ENCODE measurements at places on chromosomes 11 and 22.

DNA sequence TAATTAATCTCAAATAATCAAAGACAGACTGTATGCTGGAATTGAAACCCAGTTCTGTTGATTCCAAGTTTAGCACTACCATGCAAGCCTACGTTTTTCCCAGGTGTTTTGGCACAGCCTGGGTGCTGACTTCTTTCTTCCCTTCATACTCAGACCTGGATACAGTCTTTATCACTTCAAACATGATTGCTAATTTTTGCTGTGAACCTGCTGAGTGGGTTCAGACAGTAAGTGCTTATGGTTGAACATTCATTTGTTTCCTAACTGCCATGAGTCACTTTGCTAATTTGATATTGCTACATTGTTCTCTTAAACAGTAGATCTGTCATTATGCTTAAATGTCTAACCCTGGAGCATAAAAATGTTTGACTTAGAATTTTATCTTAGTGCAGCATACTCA, 12.2 kb downstream of the PAAF1 start:
- peak; percentile 68 for DNase-seq

- DNase-seq: no peak
Observed at GRCh38 chr11:62774407-62774806, 3.2 kb downstream of the TAF6L start.

GRCh38 chr11:43021466-43021865, 290.3 kb upstream of the API5 start:
- peak; percentile 58 for DNase-seq

DNA sequence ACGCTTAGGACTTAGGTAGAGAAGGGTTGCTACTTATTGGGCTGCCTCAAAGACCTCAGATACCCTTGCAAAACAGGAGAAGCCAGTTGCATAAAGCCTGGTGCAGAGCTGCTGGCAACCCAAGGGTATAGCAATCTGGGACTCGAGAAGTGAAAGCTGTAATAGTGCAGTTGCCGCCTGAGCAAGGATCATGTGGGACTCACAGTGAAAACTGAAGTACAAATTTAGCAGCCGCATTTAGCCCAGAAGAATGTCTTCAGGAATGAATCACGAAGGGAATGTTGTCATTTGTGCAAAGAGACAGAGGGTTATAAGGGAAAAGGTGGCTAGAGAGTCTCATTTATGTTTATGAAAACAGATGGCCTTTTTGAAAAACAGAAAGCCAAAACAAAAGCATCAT, 267.2 kb downstream of the TENM4 start:
- DNase-seq: no peak

DNA sequence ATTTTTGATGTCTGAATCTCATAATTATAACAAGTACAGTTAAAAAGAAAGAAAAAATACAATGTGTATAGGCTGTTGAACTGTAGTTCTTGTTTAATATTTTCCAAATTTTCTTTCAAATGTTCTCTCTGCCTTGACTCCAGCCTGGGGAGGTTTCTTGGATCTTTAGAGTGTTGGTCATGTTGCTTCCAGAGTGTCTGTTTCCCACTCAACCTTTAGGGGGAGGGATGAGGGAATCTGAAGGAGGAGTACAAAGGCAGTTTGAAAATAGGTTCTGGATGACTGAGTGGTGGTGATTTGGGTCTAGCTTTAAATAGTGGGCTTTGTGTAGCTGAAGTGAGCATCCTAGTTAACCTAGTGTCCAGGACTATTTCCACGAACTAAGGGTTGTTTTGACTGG, 2.0 kb downstream of the CTNND1 start:
- peak; percentile 39 for DNase-seq

GRCh38 chr11:44758983-44759382, 32.2 kb downstream of the TSPAN18 start:
- DNase-seq: no peak

- DNase-seq: no peak
Observed at GRCh38 chr11:134612140-134613030, 200.3 kb upstream of the B3GAT1 start.

- DNase-seq: no peak
Observed at GRCh38 chr11:15945726-15946125, 410.6 kb downstream of the SOX6 start.

GRCh38 chr11:63510360-63511047, 4.6 kb downstream of the LGALS12 start:
- no peak for DNase-seq

- no peak for DNase-seq
Observed at GRCh38 chr11:120375076-120375475, 38.9 kb downstream of the ARHGEF12 start.

GRCh38 chr11:127651175-127651887, 650.8 kb upstream of the KIRREL3 start:
- no peak for DNase-seq

GRCh38 chr22:33832558-33833151, 87.6 kb downstream of the LARGE1 start:
- DNase-seq: no peak

DNA sequence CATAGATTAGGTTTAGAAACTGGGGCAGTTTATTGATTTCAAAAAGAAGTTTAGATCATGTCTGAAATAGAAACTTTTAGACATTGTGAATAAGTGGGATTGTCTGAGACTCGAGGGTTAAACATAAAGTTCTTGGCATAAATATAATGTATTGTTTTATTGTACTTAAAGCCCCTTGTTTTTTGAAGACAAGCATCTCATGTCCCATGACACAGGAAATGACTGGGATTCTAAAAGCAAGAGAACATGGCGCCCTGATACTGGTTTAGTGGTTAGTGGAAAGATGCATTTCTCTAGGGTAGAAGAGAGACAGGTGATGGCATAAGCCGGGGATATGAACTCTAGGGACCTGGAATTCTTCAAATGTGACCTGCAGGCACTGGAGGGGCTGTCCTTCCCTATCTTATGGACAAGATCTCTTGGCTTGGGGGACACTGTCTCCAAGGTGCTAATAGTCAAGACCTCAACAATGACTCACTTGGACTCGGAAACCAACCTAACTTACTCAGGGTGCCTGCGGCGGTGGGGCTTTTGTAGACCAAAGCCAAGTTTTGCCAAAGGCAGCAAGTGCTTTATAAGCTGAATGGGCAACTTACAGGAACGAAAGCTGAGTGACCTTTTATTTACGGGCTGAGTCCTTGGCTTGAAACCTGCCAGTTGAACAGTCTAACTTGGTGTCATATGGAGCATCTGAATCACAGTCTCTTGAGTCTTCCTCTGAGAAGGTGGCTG, 48.2 kb downstream of the UBASH3B start:
- no peak for DNase-seq

- DNase-seq: peak; percentile 85
Observed at GRCh38 chr11:57644748-57645688, 4.7 kb downstream of the YPEL4 start.

- DNase-seq: no peak
Observed at GRCh38 chr11:66281001-66281400, 3.0 kb downstream of the CNIH2 start.

DNA sequence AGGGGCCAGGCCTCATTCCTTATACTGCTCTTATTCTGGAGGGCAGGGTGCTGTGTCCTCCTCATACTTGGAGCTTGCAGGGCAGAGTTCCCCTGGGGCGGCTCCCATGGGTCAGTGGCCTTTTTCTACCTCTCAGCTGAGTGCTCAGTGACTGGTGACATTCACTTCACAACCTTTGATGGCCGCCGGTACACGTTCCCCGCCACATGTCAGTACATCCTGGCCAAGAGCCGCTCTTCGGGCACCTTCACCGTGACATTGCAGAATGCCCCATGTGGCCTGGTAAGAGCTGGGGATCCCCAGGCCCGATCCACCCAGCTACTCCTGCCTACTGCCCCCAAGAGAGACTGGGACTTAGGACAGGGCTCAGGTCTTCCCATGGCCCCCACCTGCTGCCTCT, 14.5 kb downstream of the OTOG start:
- DNase-seq: no peak

GRCh38 chr11:104734998-104735397, 163.3 kb downstream of the CASP12 start:
- no peak for DNase-seq

DNA sequence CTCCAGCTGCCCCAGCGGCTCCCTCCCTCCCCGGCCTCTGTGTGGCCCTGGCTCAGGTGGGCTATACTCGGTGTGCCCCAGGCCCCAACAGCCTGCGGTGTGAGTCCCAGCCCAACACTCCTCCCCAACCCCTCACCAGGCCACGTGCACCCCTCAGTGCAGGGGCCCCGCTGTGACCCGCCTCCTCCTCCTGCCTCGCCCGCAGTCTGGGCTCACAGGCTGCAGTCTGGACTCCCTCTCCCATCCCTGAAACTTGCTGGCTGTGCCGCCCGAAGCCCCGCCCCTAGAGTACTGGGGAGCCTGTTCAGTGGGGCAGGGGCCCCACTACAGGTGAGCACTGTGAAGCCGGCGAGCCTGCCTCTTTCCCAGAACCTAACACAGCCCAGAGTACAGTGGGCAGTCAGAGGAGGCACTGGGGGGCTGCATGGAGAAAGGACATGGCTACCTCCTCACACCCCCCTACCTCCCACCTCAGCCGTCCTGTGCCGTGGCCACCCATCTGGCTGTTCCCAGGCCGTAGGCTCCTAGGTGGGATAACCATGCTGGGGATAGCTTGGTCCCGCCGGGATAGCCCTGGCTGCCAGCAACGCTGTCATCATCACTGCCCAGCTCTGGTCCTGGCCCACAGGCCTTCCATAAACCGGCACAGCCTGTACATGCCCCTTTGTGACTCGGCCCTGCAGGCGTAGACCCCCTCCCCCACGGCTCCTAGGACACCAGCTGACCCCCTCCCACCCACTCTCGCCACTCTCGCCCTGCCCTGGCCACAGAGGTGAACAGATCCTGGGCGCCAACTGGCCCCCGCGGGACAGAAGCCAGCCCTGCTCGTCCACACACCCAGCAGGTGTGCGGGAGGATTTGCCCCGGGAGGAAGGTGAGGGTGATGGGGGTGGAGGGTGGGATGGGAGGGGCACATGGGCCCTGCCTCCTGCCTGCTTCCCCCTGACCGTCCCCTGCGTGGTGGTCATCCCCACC, 29.7 kb downstream of the CELSR1 start:
- no peak for DNase-seq
